ENCODE measurements at places on chromosomes 6 and 20. TPM values are rescaled to one million over a fixed set of nuclear protein-coding genes. Genes with fewer than 3 reads are reported as not detected.

DNA sequence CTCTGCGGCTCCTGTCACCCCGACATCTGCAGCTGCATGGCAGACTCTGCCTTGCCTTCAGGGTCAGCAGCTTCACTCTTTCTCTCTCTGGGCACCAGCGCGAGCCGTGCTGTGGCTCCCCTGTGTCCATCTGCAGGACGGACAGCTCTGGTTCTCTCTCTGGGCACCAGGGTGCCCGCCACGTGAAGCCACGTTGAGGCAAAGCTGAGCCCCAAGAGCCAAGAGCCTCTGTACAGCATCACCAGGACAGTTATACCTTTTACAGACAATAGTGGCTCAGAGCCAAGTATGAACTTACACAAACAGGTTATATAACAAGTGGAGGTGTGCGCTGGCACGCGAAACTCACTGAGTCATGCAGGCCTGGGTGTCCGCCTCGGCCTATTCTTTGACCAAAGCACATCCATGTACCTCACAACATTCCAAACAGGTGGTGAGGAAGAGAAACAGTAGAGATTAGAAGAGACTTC, 50.8 kb downstream of the FAM50B start:
- no peaks in the 10 kb centered on the region for H3K27me3 ChIP-seq
- no peak for DNase-seq
- H3K27ac ChIP-seq = no peak overlapping the region

DNA sequence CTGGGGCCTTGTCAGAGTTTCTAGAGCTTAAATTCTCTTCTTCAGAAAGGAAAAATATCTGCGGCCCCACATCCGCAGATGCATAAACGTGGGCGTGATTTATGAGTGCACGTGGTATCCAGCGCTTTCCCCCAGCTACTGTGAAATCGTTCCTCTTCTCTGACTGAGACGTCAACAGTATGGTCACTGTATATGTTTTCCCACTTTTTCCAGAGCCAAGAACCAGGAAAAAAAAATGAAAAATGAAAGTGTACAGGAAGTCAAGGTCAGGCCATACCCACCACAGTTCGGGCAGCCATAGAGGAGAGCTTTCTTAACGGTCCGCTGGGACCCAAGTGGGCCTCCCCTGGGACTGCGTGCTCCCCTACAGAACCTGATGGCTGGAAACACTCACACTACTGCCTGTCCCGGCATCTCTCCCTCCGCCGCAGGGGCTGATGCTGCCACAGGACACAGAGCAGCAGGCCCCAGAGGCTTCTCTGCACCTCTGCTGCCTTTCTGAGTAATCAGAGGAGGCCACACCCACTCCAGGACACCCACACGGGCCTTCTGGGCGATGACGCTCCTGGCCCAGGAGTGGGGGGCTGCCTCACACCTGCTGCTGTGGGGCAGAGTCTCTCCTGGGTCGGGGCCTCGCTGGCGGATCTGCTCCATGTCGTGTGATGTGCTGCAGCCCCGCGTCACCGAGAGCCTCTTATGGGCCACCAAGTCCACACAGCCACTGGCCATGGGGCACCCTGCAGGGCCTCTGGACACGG, 16.4 kb upstream of the STX16 start:
- no peaks in the 10 kb centered on the region for H3K27me3 ChIP-seq
- H3K4me1 ChIP-seq = no peaks in the 10 kb centered on the region
- H3K27ac ChIP-seq = no peak overlapping the region
- DNase-seq = no peak
- no peak overlapping the region for H3K4me3 ChIP-seq

GRCh38 chr6:125451750-125452149, 150.0 kb upstream of the HDDC2 start:
- no peaks in the 10 kb centered on the region for H3K27me3 ChIP-seq
- no peak overlapping the region for H3K27ac ChIP-seq
- no peak overlapping the region for H3K4me3 ChIP-seq
- DNase-seq = no peak
- no peaks in the 10 kb centered on the region for H3K36me3 ChIP-seq

The AIF1 gene
- 54.1 TPM for total RNA-seq

The UST gene
- 13.2 TPM for total RNA-seq
